Lung (tissue), 17 donors: ENCODE measurements at places on chromosomes 12 and 14. TPM values are rescaled to one million over a fixed set of nuclear protein-coding genes. Genes with fewer than 3 reads are reported as not detected.

DNA sequence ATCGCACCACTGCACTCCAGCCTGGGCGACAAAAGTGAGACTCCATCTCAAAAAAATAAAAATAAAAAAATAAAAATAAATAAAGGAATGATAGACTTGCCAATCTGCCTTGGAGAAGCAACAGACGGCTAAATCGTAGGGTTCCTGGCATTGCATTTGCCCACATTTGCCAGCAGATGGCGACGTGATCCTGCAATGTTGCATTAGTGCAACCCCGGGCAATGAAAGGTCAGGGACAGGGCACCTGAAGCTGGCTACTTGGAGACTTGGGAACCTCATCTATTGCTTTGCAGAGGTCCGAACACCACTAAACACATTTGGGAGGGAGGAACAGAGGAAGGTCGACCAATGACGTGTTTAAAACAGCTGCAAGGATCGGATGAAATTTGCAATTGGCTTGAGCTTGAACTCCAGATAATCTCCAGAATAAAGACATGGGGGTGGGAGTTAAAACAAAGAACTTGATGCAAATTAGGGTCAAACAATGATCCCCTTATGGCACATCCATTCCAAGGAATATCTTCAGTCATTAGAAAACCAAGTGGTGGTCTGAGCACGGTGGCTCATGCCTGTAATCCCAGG lies 34.6 kb downstream of the SPRING1 start:
- H3K4me1 ChIP-seq, result peaks cover 5% of the 10 kb centered on the region
- no peak overlapping the region for H3K4me3 ChIP-seq
- H3K27ac ChIP-seq, result no peak overlapping the region

GRCh38 chr12:89593233-89593632 lies 67.4 kb upstream of the POC1B start:
- H3K4me1 ChIP-seq, result no peaks in the 10 kb centered on the region
- no peak overlapping the region for H3K27ac ChIP-seq
- DNase-seq, result no peak
- no peaks in the 10 kb centered on the region for H3K27me3 ChIP-seq
- H3K4me3 ChIP-seq, result no peak overlapping the region
- peaks cover 11% of the 10 kb centered on the region for H3K36me3 ChIP-seq

CCER1 gene
- not detected for total RNA-seq

DNA sequence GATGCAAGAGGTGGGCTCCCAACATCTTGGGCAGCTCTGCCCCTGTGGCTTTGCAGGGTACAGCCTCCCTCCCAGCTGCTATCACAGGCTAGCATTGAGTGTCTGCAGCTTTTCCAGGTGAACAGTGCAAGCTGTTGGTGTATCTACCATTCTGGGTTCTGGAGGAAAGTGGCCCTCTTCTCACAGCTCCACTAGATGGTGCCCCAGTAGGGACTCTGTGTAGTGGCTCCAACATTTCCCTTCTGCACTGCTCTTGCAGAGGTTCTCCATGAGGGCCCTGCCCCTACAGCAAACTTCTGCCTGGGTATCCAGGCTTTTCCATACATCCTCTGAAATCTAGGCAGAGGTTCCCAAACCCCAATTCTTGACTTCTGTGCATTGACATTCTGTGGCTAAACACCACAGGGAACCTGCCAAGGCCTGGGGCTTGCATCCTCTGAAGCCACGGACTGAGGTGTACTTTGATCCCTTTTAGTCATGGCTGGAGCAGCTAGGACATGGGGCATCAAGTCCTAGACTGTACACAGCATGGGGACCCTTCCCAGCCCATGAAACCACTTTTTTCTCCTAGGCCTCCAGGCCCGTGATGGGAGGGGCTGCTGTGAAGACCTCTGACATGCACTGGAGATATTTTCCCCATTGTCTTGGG lies 24.0 kb upstream of the SLC38A1 start:
- H3K4me3 ChIP-seq, result no peak overlapping the region
- H3K27me3 ChIP-seq, result no peaks in the 10 kb centered on the region
- no peaks in the 10 kb centered on the region for H3K4me1 ChIP-seq
- no peaks in the 10 kb centered on the region for H3K36me3 ChIP-seq
- DNase-seq, result no peak

TUBA1B gene
- total RNA-seq, result 261 TPM

RTL1 gene
- not detected for total RNA-seq

DNA sequence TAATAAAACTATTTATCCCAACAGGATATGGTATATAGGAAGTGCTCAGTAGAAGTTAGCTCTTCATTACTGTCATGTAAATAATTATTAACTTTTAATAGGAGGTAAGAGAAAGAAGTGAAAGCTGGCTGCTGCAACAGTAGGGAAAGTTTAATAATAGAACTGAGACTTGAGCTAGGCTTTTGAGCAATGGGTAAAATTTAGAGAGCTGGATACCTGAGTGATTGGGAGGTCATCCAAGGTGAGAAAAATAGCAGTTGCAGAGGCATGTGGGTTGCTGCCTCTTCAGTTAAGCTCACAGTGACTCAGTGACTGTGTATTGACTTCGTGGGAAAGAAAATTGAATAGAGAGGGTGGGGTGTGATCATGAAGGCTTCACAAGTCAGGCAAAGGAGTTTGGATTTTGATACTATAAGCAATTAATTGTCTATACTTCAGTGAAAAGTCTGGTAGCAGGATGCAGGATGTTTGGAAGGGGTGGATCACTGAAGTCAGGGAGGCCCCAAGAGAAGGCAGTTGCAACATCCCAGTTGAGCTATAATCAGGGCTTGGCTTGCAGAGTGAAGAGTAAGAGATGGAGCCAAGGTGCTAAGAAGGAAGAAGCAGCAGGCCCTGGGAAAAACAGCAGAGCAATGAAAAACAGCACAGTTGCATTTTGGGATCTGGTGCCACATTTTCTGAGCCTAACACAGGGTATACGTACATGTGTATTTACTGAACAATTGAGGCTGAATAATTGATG lies 172.0 kb upstream of the FRMD6 start:
- peak; percentile 28 for DNase-seq
- no peak overlapping the region for H3K4me3 ChIP-seq
- H3K27me3 ChIP-seq, result no peaks in the 10 kb centered on the region
- no peaks in the 10 kb centered on the region for H3K4me1 ChIP-seq

DNA sequence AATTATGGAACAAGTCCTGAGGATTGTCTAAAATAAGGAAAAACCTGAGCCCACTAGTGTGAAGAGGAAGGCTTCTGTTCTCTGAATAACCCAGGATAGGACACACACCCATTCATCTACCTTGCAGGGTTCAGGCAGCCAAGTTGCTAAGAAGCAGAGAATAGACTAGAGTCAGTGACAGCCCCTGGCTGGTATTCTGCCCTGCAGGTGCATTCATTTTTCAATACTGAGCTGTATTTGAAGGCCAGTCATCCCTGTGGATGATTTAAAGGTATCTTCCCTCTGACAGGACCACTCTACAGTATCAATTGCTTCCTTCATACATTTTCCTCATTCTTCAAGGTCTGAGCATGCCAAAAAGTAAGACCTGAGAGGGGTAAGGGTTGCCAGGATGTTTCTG lies 22.9 kb downstream of the WNT5B start:
- no peaks in the 10 kb centered on the region for H3K27me3 ChIP-seq
- peaks cover 2% of the 10 kb centered on the region for H3K4me1 ChIP-seq
- no peaks in the 10 kb centered on the region for H3K36me3 ChIP-seq
- H3K27ac ChIP-seq, result no peak overlapping the region

- peak overlapping the region; percentile 14 for H3K27ac ChIP-seq
- no peaks in the 10 kb centered on the region for H3K36me3 ChIP-seq
- no peaks in the 10 kb centered on the region for H3K4me1 ChIP-seq
- no peaks in the 10 kb centered on the region for H3K27me3 ChIP-seq
These were observed 41.4 kb downstream of the DAAM1 start for GRCh38 chr14:59229653-59230406.

- H3K27ac ChIP-seq, result peak overlapping the region; percentile 90
- peaks cover 35% of the 10 kb centered on the region for H3K4me1 ChIP-seq
- DNase-seq, result peak; percentile 83
- no peak overlapping the region for H3K4me3 ChIP-seq
- H3K36me3 ChIP-seq, result peaks cover 24% of the 10 kb centered on the region
- H3K27me3 ChIP-seq, result no peaks in the 10 kb centered on the region
These were observed 17.1 kb downstream of the DEGS2 start for GRCh38 chr14:100142073-100143040.

- H3K27ac ChIP-seq, result no peak overlapping the region
- H3K27me3 ChIP-seq, result no peaks in the 10 kb centered on the region
- H3K36me3 ChIP-seq, result no peaks in the 10 kb centered on the region
These were observed 210.1 kb downstream of the TMEM132D start for GRCh38 chr12:129693731-129694130.

GRCh38 chr14:102604183-102604582 lies 11.7 kb downstream of the RCOR1 start:
- H3K4me1 ChIP-seq, result peaks cover 4% of the 10 kb centered on the region
- no peaks in the 10 kb centered on the region for H3K27me3 ChIP-seq
- H3K4me3 ChIP-seq, result no peak overlapping the region

FGF6 gene
- not detected for total RNA-seq

AJUBA gene
- 34.2 TPM for total RNA-seq

- no peaks in the 10 kb centered on the region for H3K4me1 ChIP-seq
- H3K27me3 ChIP-seq, result no peaks in the 10 kb centered on the region
- DNase-seq, result no peak
- H3K4me3 ChIP-seq, result no peak overlapping the region
These were observed 494.8 kb downstream of the NELL2 start for GRCh38 chr12:44381341-44381740.

GRCh38 chr14:51595881-51596455 lies 55.7 kb upstream of the FRMD6 start:
- no peak overlapping the region for H3K27ac ChIP-seq
- no peak overlapping the region for H3K4me3 ChIP-seq
- H3K27me3 ChIP-seq, result no peaks in the 10 kb centered on the region
- no peak for DNase-seq
- H3K36me3 ChIP-seq, result no peaks in the 10 kb centered on the region

PTPRB gene
- 71.2 TPM for total RNA-seq

GRCh38 chr14:92122351-92122677 lies 545 bp downstream of the CPSF2 start:
- H3K4me3 ChIP-seq, result peak overlapping the region; percentile 87
- peaks cover 13% of the 10 kb centered on the region for H3K36me3 ChIP-seq
- no peak for DNase-seq
- no peaks in the 10 kb centered on the region for H3K27me3 ChIP-seq
- no peaks in the 10 kb centered on the region for H3K4me1 ChIP-seq

DNA sequence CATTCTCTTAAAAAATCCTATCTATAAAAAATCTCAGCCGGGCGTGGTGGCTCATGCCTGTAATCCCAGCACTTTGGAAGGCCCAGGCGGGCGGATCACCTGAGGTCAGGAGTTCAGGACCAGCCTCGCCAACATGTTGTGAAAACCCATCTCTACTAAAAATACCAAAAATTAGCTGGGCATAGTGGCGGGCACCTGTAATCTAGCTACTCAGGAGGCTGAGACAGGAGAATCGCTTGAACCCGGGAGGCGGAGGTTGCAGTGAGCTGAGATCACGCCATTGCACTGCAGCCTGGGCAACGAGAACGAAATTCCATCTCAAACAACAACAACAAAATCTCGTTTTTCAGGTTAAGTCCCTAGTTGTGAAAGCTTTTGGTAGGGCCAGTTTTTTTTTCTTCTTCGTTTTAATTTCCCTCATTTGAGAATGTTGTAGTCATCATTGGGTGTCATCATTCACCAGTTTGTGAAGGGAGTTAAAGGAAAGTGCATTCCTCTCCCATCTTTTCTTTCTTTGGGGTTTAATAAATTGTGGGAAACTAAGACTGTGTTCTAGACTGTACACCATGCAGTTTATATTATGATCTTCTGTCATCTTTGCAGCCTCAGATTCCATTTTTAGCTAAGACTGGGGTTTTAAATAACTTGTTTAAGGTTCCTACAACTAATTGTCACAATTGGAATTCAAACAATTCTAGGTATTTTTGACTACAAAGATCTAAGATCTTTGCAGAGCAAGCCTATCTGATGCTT lies 23.9 kb downstream of the MDM2 start:
- no peak for DNase-seq
- H3K36me3 ChIP-seq, result peaks cover 17% of the 10 kb centered on the region
- H3K27me3 ChIP-seq, result no peaks in the 10 kb centered on the region
- H3K4me3 ChIP-seq, result no peak overlapping the region
- H3K27ac ChIP-seq, result no peak overlapping the region

GRCh38 chr14:95531473-95531872 lies 3.4 kb upstream of the GLRX5 start:
- peaks cover 29% of the 10 kb centered on the region for H3K4me1 ChIP-seq
- H3K27me3 ChIP-seq, result no peaks in the 10 kb centered on the region
- peak; percentile 44 for DNase-seq
- H3K36me3 ChIP-seq, result peaks cover 3% of the 10 kb centered on the region

DNA sequence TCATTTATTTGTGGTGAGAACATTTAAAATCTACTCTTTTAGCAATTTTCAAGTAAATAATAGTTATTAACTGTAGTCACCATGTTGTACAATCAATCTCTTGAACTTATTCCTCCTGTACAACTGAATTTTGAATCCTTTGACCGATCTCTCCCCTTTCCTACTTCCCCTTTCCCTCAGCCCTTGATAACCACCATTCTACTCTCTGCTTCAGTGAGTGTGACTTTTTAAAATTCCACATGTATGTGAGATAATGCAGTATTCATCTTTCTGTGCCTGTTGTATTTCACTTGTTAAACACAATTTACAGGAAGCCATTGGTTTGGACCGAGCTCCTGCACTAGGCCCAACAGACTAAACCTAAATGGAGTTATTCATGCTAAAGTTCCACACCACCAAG lies 458.9 kb upstream of the PDE3A start:
- H3K4me3 ChIP-seq, result no peak overlapping the region
- no peaks in the 10 kb centered on the region for H3K27me3 ChIP-seq
- DNase-seq, result no peak

DNA sequence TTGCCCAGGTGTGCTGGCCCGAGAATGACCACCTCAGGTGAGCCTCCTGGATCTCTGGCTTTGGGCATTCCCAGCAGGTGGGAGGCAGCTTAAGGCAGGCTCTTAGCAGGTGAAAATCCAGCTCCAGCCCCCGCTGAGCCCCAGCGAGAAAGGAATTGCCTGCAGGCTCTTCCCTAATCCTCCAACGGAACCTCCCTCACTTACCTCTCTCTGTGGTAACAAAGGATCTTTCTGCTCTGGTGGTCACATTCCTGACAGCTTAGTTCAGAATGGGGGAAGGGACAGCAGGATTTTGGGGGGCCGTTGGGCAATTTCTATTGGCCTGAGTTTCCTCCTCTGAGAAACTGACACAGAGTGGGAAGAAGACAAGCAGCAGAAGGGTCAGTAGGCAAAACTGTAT lies 116.0 kb upstream of the LHX5 start:
- DNase-seq, result no peak
- H3K36me3 ChIP-seq, result no peaks in the 10 kb centered on the region
- no peak overlapping the region for H3K4me3 ChIP-seq
- H3K27ac ChIP-seq, result no peak overlapping the region
- H3K4me1 ChIP-seq, result peaks cover 4% of the 10 kb centered on the region

DNA sequence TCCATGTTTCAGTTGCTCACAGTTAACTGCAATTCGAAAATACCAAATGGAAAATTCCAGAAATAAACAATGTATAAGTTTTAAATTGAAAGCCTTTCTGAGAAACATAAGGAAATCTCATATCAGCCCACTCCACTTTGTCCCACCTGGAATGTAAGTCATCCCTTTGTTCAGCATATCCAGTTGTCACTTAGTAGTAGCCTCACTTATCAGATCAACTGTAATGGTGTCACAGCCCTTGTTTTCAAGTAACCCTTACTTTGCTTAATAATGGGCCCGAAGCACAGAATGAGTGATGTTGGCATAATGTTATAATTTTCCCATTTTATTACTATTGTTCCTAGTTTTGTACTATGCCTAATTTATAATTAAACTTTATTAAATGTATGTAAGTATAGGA lies 646.8 kb downstream of the C12orf50 start:
- H3K36me3 ChIP-seq, result no peaks in the 10 kb centered on the region
- no peak overlapping the region for H3K27ac ChIP-seq
